Thymus (tissue), 14 donors: ENCODE measurements at places on chromosomes 12 and 14. TPM values are rescaled to one million over a fixed set of nuclear protein-coding genes. Genes with fewer than 3 reads are reported as not detected.

Gene FIGNL2
- 0.38 TPM for total RNA-seq

Gene ETNK1
- total RNA-seq: 49.2 TPM

Gene C14orf39
- 0.24 TPM for total RNA-seq

Gene CDKN3
- total RNA-seq: 39.3 TPM

Gene KRT86
- 0.42 TPM for total RNA-seq

Gene C14orf132
- 1.7 TPM for total RNA-seq

Gene CLECL1
- 4.0 TPM for total RNA-seq

Gene TNS2
- 2.3 TPM for total RNA-seq

Gene SUOX
- total RNA-seq: 9.4 TPM

Gene TMEM63C
- 0.24 TPM for total RNA-seq

Gene KRT3
- total RNA-seq: 0.14 TPM

Gene DHRS4L2
- 22.4 TPM for total RNA-seq

Gene RDH16
- total RNA-seq: 0.28 TPM

Gene SERPINA1
- total RNA-seq: 9.4 TPM

Gene KCNK13
- 1.1 TPM for total RNA-seq

Gene C1RL
- total RNA-seq: 17.4 TPM

Gene LMNTD1
- total RNA-seq: not detected

Gene SIRT4
- total RNA-seq: 2.8 TPM

Gene ISCU
- 125 TPM for total RNA-seq

Gene EXOC3L4
- 16.0 TPM for total RNA-seq

Gene KLRK1
- 13.4 TPM for total RNA-seq

Gene GPRC5D
- not detected for total RNA-seq

Gene TMPRSS12
- not detected for total RNA-seq

Gene PHLDA1
- 7.1 TPM for total RNA-seq

Gene ADAMTS20
- 0.09 TPM for total RNA-seq

Gene ERP27
- 1.3 TPM for total RNA-seq

Gene TAS2R10
- total RNA-seq: 0.47 TPM

Gene RERG
- 1.4 TPM for total RNA-seq

Gene SLC7A8
- total RNA-seq: 3.2 TPM
